ENCODE measurements at places on chromosomes 16 and 17. TPM values are rescaled to one million over a fixed set of nuclear protein-coding genes. Genes with fewer than 3 reads are reported as not detected.

DNA sequence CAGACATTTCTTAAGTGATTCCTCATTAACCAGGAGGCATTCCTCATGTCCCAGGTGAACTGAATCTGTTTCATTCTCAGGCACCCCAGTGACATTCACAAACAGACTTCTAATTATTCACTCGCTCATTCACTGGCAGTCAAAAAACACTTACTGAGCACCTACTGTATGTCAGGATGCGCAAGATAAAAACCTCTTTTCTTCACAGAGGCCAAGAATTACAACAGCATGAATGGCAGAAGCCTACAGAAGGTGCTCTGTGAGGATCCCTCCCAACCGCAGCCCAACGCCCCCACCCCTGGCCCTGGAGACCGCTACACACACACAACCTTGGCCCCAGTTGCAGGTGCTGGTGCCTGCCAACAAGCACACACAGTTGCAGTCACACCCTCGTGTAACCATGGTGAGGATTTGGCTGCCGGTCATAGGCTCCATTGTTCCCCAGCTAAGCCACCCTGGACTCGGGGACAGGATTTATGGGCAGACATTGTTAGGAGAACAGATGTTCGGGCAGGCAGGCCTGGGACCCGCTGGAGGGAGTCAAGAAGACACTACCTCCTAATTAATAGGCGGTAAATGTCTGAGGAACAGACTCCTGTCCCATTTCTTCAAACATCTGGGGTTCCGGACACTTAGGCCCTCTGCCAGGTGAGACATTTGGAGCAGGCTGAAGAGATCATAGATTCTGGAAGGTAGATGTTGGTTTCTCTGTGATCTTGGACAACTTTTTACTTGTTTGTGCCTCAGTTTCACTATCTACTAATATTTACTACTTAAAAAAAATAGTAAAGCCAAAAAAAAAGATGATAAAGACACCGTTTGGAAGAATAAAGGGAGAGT is 43.2 kb downstream of the CUEDC1 start:
- peak; percentile 62 for DNase-seq

The WFIKKN2 gene
- polyA plus RNA-seq = 0.68 TPM

DNA sequence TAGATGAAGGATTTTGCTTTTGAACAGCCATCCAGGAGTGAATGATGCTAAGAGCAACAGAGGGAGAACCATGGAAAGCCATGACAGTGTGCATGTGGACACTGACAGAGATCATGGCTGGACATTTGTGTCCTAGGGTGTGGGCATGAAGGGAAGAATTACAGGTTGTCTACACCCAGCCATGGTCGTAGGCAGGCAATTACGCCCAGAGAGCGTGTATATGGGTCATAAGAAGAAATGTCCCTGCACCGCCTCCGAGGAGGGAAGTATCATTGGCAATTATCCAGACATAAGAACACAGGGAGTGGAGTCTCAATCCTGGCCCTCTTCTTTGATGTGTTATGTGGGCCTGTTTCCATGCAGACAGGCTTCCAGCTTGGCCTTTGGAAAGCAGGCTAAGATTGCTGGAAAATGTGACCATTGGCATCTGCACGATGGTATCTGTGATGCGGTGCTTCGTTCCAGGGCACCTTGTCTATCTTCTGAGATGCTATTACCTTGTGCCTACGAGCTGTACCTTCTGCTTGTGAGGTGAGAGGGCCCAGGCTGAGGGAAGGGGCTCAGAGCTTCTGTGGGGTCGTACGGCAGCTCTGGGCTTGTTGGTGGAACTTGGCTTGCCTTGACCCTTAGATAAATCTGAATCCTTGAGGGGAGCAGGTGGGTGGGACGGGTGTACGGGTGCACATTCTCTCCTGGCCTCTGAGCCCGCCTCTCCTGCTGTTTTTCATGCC is 19.8 kb downstream of the RGS9 start:
- DNase-seq = no peak

The GRIN2C gene
- 0.26 TPM for polyA plus RNA-seq

The HCRT gene
- not detected for polyA plus RNA-seq

The TBC1D3 gene
- not detected for polyA plus RNA-seq

The RNU2-1 gene
- polyA plus RNA-seq = 1.2 TPM

DNA sequence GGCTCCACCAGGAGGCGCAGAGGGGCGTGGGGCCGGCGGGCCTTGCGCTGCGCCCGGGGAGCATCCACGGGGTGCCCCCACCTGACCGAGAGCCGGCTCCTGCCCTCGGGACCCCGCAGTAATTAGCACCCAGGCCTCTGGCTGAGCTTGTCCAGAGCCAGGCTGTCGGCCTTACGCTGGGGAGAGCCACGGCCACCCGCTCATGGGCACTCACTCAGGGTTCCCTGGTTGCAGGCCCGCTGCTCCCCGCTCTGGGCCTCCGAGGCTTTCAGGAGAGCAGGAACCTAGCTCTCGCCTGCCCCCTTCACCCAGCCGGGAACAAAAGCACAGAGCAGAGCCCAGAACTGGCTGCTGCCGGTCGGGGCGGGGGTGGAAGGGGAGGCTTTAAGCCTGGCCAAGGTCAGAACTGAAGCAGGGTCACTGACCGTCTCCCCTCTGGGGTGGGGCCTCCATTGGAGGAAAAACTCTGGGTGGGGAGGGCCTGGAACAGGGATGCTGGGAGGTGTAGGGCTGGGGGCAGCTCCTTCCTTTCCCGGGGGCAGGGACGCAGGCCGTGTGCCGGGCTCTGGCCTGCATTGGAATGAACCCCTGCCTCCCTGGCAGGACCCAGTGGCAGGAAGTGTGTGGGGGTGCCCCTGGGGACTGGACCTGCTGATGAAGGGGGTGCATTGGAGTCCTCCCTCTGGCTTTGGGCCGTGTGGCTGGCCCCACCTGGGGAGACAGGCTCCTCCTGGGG is 12.3 kb downstream of the GLIS2 start:
- DNase-seq = peak; percentile 88

- DNase-seq = no peak
Measured at GRCh38 chr17:51595826-51596398, 335.6 kb downstream of the UTP18 start.

DNA sequence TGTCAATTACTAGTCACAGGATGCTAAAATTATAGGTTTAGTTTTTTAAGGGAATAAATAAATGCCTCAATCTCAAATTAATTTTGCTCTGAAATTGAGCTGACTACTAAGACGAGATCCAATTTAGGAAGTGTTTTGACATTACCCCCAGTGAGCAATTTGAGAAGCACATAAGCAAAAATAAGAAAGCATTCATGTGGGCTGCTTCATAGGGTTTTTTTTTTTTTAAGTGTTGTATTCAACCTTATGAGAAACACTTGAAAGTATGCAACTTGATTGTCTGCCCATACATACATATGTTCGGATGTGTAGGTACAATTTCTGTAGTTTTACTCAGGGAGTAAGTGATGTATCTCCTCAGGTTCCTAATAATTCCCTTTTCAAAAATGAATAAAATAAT is 77.6 kb downstream of the PRKCA start:
- no peak for DNase-seq

The TAF1C gene
- polyA plus RNA-seq = 66.1 TPM

Data from left lung (tissue), 14 donors.